Cortex of kidney (tissue), 1 donor: ENCODE measurements at places on chromosomes 1 and 21.

DNA sequence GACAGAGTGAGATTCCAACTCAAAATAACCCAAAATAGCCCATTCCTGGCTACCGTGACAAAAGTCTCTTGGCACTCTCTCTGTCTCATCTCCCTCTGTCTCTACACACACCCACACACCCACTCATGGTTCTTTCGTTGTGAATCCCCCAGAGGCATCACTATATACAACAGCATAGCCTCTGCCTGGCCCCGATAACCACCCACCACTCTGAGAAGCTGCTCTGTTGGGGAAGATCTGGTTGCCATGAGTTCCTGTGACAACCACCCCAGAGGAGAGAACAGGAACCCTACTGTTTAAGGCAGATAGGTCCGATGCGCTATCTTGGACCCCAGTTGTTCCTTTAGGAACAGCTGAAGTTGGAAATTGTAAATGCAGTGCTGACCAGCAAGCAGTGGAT, 70.4 kb upstream of the LYST start:
- no peak for DNase-seq

DNA sequence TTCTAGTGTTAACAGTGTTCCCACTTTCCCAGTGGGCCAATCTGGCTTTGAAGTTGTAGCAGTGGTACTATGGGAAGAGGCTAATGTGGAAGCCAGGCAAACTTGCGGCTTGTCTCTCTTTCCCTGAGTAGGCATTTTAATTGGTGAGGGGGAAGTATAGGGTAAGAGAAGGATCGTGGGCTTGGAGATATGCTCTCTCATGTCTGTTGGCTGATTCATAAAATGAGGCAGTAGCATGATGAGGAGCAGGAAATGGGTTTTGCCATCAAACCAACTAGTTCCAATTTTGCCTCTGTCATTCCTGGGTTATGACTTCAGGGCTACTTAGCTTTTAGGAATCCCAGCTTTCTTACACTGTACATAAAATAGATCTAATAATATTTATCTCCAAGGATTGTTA, 12.1 kb downstream of the C8A start:
- DNase-seq: no peak

GRCh38 chr1:216221260-216221700, 202.0 kb downstream of the USH2A start:
- no peak for DNase-seq

DNA sequence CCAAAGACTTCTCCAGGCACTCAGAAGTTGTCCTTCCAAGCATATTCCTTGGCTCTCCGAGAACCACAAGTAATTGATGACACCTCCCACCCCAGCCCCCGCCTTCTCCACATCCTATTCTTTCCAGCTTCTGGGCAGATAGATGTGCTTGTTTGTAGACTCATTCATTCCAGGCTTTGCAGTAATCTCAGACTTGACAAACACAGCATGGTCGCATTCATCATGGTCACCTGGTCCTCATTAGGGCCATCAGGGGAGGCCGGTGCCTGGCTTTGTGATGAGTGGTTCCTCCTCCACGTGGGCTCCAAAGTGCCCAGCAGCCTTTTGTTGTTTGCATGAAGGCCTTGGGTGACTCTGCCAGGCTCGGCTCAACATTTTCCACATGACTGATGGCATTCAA, 28.5 kb upstream of the KCNE2 start:
- no peak for DNase-seq
